Breast epithelium (tissue), 4 donors: ENCODE measurements at places on chromosomes 5 and 9. TPM values are rescaled to one million over a fixed set of nuclear protein-coding genes. Genes with fewer than 3 reads are reported as not detected.

- H3K4me1 ChIP-seq = peaks cover 13% of the 10 kb centered on the region
- DNase-seq = no peak
- H3K36me3 ChIP-seq = no peaks in the 10 kb centered on the region
- H3K27me3 ChIP-seq = peaks cover 97% of the 10 kb centered on the region
Measured at GRCh38 chr5:51386916-51387883, 4.0 kb downstream of the ISL1 start.

- H3K4me1 ChIP-seq = no peaks in the 10 kb centered on the region
- no peak overlapping the region for H3K4me3 ChIP-seq
- H3K27me3 ChIP-seq = no peaks in the 10 kb centered on the region
- DNase-seq = no peak
- H3K27ac ChIP-seq = no peak overlapping the region
Measured at GRCh38 chr5:177604116-177604521, 4.2 kb downstream of the B4GALT7 start.

Gene PCDH1
- total RNA-seq = 65.9 TPM

Gene SLC45A2
- total RNA-seq = not detected

Gene ALDOB
- not detected for total RNA-seq

Gene SPINK4
- not detected for total RNA-seq
